ENCODE measurements at places on chromosomes 11 and 22. TPM values are rescaled to one million over a fixed set of nuclear protein-coding genes. Genes with fewer than 3 reads are reported as not detected.

GRCh38 chr11:70233511-70233934 lies 30.4 kb downstream of the FADD start:
- DNase-seq = no peak

- DNase-seq = no peak
Measured at GRCh38 chr11:59418156-59418555, 8.1 kb downstream of the OR5A2 start.

DNA sequence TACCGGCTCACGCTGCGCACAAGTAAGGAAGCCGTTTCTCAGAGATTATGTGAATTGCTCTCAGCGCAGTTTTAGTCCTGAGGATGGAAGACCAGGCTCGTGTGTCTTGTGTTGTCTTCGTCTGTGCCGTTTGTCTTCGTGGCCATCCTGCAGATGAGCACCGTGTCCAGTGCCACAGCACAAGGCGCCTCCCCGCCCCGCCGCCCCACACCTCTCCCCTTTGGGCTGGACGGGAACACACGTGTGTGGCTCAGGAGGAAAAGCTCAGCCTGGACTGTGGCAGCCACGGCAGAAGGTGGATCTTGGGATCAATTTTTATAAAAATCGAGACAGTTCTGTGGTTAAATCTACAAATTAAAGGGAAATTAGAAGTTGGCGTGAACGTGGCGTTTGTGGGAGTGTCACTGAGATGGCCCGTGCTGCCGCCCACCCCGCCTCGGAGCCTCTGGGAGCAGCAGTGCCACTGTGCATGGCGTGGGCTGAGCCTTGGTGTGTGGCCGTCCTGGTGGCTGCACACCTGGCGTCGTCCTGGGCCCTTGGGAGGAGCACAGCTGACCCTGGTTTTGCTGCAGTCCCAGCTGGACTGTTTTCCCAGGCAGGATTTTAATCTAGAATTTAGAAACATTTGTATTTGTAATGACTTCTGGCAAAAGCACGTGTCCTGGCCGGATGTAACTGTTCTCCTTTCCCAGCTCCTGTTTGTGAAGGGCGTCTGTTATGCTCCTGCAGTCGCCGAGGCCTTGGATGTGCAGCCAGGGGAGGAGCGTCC lies 25.8 kb downstream of the MUC6 start:
- no peak for DNase-seq

DNA sequence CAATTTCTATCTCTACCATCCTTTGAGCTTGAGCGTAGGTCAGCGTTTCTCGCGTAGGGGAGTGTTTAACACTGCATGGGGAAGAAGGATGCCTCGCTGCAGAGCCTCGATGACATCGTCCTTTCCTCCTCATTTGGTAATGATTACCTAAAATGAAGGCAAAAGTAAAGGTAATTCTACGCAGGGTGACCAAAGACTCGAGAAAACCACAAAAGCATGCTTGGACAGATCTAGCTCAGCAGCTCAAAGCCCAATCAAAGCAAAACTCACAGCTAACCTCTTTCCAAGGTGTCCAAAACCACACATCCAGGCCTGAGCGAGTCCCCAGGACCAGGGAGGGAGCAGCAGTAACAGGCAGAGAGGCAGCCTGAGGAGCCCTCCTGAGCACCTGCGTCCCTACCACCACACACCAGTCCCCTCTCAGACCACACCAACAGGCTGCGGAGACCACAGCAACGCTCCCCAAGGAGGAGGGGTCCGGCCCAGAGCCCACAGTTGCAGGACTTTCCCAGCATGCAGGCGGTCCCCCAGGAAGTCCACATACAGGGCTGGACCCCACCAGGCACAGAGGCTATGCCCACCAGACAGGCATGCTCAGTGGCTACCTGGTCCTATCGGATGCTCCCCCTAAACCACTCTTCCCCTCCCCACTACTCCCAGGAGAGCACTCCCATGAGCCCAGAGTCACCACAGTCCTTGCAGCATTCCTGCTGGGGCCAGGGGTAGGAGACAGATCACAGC lies 3.3 kb downstream of the BRD1 start:
- peak; percentile 66 for DNase-seq

- peak; percentile 61 for DNase-seq
Measured at GRCh38 chr22:44438481-44439131, 59.4 kb downstream of the RTL6 start.

GRCh38 chr11:12695221-12695794 lies 21.1 kb downstream of the TEAD1 start:
- no peak for DNase-seq

GRCh38 chr22:43330178-43331068 lies 12.7 kb downstream of the SCUBE1 start:
- DNase-seq = no peak

DNA sequence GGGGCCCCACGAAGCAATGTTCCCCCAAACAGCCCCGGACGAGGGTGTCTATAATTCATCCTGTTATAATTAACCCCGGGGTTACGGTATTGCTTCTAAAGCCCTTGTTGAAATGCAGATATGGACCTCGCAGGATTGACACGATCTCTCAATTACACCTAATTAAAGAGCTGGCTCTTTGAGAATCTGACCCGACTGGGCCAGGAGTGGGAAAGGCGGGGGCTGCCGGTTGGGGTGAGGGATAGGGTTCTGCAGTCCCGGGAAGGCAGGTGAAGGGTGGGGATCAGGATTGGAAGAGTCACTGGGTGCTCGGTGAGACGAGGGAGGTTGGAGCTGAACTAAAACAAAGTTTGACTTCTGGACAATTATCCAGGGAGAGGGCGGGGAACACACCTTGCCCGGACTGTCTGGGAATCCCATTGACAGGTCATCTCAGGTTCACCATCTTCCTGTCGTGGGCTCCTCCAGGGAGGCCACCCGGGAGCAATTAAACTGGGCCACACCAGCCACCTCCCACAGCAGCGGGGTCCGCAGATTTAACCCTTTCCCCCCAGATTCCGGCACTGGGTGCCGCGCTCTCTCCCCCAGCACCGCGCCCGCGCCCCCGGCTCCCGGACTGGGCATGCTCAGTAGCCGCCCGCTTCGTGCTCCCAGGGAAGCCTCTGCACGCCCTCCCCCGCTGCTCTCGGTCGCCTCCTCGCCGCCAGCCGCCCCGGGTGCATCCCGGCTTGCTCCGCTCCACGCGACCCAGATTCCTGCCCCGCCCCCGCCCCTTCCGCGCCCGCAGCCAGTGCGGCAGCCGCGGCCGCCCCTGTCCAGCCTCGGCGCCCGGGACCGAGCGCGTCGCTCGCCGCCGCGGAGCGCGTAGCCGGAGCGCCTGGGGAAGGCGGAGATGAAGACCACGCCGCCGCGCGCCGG lies at the start of gene ELMOD1:
ELMOD1 (plus strand) TSS at position 688 of the 918 bp plus-strand sequence. CDS start 27,043 bp downstream, outside the sequence.
- DNase-seq = no peak

GRCh38 chr22:46853191-46853590 lies 90.7 kb downstream of the TBC1D22A start:
- DNase-seq = no peak

- DNase-seq = no peak
Measured at GRCh38 chr22:29205594-29206371, at the start of gene EMID1. Gene EMID1, plus strand, starts transcription at chr22:29205896. Its CDS starts 143 bp downstream, at chr22:29206039.

DNA sequence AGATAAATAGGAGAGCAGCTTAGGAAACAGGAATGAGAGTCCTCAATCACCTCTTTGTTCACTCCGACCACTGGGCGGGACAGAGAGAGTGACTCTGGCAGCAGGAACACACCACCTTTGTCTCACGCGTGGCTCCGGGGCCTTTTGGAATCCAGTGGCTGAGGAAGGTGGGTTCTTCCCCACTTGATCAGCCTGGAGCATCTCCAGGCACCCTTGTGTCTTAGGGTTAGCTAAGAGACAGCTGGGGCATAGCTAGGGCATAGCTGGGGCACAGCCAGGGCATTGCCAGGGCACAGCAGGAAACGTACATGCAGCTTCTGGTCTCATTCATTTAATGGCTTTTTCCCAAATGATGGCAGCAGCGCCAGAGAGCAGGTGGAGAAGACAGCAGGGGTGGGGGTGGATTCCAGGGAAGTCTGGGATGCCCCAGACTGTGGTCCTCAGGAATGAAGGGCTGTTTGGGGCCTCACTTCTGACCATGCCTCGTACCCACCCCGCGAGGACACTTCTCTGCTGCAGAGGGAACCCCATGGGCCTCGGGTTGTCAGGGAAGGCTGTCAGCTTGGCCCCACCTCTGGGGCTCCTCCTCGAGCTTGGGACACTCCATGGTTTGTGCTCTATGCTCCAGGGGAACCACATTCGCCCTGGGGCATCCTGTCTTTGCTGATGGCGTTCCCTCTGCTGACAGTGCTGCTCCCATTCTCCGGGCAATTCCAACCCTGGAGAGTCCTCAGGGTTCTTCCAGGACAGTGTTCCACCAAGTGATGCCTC lies 30.4 kb upstream of the SHANK2 start:
- no peak for DNase-seq

- no peak for DNase-seq
Measured at GRCh38 chr11:119307219-119307618, 9.7 kb downstream of the MCAM start.

GRCh38 chr11:61613870-61614269 lies 33.0 kb upstream of the SYT7 start:
- no peak for DNase-seq

DNA sequence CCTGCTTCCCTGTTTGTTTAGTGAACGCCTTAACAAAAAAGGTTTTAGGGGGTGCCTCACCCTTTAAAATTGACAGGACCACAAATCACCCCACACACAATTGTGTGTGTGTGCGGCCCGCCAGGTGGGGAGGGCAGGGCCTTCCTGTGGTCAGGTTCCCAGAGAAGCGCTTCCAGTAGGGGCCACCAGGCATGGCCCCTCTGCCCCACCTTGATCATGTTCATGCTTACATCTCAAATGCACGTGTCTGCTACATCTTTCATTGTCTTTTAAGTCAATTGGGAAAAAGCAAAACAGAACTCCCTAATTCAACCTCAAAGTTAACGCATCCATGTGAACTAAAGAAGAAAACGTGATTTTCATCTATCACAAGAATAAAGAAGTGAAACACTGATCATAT lies 1335.3 kb downstream of the TBC1D22A start:
- no peak for DNase-seq

- no peak for DNase-seq
Measured at GRCh38 chr22:42969348-42969975, 45.5 kb downstream of the PACSIN2 start.

- DNase-seq = no peak
Measured at GRCh38 chr11:122721201-122721963, 65.9 kb downstream of the UBASH3B start.

DNA sequence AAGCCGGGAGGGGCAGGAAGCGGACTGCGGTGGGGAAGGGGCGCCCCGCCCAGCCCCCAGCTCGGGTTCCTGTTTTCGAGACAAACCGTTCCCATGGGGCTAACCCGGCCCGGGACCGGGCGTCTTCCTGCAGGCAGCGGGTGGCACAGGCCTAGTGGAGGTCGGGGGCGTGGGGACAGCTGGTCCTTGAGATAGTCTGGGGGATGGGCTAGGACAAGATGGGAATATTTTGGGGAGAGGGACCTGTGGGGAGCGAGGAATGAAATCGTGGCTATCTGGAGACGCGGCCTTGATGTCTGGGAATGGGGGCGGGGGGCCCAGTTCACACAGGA lies 1.2 kb upstream of the RASGRP2 start:
- DNase-seq = peak; percentile 95

- DNase-seq = no peak
Measured at GRCh38 chr22:48444320-48445112, 1383.2 kb downstream of the BRD1 start.

- DNase-seq = no peak
Measured at GRCh38 chr22:46107089-46107664, 43.1 kb upstream of the PPARA start.

DNA sequence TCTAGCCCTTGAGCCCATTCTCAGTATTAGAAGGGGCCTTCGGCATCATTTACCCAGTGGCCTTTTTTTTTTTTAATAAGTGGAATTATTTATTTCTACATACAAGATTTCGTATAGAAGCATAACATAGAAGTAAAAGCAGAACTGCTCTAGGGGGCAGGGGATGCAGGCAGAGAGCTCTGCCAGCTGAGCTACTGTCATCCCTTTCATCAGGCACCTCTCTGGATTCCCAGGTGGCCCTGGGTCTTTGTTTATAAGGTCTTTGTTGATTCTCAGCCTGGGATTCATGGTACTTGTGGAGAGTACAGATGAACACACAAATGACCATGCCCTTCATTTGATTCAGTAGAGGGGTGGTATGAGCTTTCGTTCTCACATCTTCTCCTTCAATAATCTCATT lies 66.4 kb downstream of the GAB2 start:
- no peak for DNase-seq

- DNase-seq = no peak
Measured at GRCh38 chr11:23134627-23135026, 274.4 kb upstream of the CCDC179 start.

GAB4 gene
- total RNA-seq = not detected

SPDYC gene
- not detected for total RNA-seq

Data from cardiac septum (tissue), 1 donor.